ENCODE measurements at places on chromosomes 1 and 21.

DNA sequence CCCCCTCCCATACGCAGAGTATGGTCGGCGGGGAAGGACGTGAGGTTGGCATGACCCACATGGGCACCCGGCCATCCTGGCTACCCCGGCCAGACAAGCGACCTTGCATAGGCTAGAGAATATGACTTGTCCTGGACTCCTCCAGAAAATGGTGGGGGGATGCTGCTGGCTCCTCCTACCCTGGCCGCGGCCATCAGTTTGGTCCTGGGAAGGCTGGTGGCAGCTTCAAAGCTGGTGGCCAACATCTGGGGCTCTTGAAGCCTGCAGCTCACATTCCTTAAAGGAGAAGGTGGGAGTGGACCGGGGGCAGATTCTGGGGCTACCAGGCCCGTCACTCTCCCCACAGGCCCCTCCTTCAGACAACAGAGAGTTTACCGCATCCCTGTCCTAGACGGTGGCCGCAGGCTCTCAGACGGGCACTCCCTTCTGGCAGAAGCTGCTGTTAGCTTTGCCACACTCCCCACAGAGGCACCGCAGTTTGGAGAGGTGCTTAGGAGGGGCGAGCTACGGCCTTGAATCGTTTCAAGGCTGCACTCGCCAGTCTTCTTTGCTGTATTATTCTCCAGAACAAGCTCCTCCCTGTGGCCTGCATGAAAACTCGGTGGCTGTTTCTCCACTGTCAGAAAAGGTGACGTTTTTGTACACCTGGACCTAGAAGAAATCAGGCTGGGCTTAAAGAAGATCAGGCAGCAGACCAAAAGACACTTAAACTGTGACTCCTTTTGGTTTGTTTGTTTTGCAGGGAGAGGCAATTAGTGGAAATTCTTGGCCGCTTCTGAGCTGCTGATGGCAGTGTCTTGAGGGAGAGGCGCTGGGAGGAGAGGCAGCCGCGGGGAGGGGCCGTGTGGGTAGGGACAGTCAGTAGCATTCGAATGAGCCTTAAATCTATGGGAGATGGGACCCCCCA lies 68.0 kb downstream of the RUNX3 start:
- no peak for DNase-seq

DNA sequence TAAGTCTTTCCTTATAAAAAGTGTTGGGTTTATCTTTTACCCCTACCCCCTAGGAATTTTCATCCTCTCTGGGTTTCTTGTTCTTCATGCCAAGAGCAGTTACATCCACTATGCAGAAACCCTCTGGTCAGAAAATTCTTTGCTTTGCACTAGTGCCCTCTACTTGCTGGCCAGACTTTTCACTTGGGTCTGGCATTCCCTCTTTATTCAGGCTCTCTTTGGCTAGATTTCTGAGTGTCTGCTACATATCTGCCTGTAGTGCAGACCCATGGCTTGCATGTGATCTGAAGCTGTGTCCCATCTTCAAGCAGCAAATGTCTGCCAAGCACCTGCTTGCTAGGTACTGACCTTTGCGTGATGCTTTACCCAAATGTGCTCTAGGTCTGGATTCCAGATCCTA lies 237.0 kb downstream of the GPATCH2 start:
- no peak for DNase-seq

DNA sequence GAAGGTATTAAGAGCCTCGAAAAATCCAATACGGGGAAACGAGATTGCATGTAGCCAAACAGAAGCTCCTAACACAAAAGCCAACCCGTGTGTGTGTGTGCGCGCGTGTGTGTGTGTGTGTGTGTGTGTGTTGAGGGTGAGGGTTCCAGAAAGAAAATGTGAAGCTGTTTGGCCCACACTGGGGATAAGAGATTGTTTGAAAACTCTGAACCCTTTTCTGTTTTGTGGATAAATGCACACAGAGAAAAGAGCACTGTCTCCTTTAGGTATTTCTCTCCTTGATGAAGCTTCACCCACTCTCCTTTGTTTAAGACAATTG lies 1.9 kb downstream of the WLS start:
- no peak for DNase-seq

DNA sequence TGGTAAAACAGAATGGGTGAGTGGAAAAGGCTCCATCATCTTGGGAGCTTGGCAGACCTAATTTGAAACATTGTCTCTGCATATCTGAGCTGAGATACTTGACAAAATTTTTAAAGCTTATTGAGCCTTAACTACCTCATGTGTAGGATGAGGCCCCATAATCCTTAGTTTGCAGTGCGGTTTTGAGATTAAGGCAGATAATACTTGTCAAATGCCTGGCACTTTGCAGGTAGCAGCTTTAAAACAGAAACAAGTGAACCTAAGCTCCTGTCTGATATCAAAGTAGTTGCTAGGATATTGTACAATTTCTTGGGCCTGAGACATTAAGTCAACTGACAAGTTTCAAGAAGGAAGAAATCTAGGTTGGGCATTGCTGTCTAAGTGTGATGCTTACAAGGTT lies 65.3 kb downstream of the TBX19 start:
- no peak for DNase-seq

DNA sequence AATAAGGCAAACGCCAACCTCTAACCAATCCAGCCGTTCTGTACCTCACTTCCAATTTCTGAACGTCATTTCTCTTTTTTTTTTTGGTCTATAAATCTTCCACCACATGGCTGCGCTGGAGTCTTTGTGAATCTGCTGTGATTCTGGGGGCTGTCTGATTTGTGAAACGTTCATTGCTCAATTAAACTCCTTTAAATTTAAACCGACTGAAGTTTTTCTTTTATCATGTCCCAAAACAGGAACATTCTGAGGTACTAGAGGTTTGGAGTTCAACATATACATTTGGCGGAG lies 65.5 kb upstream of the BACH1 start:
- no peak for DNase-seq
